Bronchial epithelial cell (primary cell): ENCODE measurements at places on chromosomes 11 and 22. TPM values are rescaled to one million over a fixed set of nuclear protein-coding genes. Genes with fewer than 3 reads are reported as not detected.
A peak's percentile ranks its signal among the peaks of the same experiment; 100 is the strongest.

GRCh38 chr11:35802221-35802620 lies 139.6 kb downstream of the TRIM44 start:
- peak; percentile 77 for DNase-seq

- peak; percentile 32 for DNase-seq
Observed at GRCh38 chr22:50731811-50732624, 6.0 kb upstream of the ACR start.

The PLAAT2 gene
- 0.64 and 1.3 TPM in 2 replicates for total RNA-seq

DNA sequence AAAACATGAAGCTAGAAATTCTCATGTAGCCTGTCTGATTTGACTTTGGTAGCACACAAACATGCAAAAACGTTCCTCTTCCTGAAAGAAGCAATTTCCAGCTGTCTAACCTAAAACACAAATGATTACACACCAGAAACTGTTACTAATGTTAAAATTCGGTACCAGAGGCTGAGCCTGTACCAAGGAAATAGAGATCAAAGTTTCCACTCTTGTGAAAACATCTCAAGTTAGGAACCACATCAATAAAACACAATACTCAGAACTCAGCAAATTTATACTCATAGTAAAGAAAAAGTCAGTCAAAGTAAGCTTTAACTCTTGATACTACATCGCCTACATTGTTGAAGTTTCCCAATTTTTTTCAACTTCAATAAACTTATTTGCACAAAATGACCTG lies 107.8 kb downstream of the FCHSD2 start:
- no peak for DNase-seq

DNA sequence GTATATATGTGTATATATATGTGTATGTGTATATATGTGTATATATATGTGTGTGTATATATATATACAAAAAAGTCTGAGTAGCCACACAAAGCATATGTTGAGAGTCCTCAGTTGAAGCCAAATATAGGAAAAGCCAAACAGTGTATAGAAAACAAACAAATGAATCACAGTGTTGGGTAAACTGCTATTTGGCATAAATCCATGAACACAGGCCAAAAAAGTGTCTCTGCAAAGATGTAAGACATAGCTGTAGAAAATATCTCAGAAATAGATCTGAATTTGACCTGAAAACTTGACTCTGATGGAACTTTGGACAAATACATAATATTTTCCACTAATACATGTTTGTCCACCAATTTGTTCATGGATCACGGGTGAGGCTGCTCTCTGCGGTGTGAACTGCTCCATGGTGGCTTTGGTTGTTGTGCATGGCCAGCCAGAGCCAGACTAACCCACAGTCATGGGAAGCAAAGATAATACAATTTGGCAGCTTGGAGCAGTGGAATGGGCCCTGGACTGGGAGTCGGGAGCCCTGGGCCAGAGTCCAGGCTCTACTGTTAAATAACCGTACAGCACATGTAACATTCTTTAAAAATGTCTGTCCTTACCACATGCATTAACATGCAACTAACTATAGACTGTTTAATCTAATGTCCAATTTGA lies 76.9 kb upstream of the EED start:
- DNase-seq, result peak; percentile 72

GRCh38 chr22:43881091-43882061 lies 10.4 kb downstream of the PNPLA5 start:
- no peak for DNase-seq

GRCh38 chr22:44671742-44672141 lies 30.3 kb upstream of the PRR5 start:
- peak; percentile 72 for DNase-seq
